Smooth muscle cell of trachea (primary cell): ENCODE measurements at places on chromosomes 2 and 18. TPM values are rescaled to one million over a fixed set of nuclear protein-coding genes. Genes with fewer than 3 reads are reported as not detected.

CD8B2 gene
- not detected in 2 replicates for total RNA-seq

FZD7 gene
- total RNA-seq: 17.0 and 82.4 TPM in 2 replicates

HOXD4 gene
- total RNA-seq: not detected in 2 replicates

PSD4 gene
- 1.6 and 5.0 TPM in 2 replicates for total RNA-seq

CIB4 gene
- total RNA-seq: not detected in 2 replicates

IL18RAP gene
- total RNA-seq: not detected in 2 replicates

FOXI3 gene
- total RNA-seq: not detected in 2 replicates

DUSP28 gene
- total RNA-seq: 3.1 and 3.3 TPM in 2 replicates

GRB14 gene
- 0.29 and 0.83 TPM in 2 replicates for total RNA-seq

RNF138 gene
- 11.9 and 16.3 TPM in 2 replicates for total RNA-seq
